ENCODE measurements at places on chromosomes 2 and 18.

- no peak for DNase-seq
These were observed 57.9 kb upstream of the ARHGAP15 start for GRCh38 chr2:143071185-143071876.

- DNase-seq: peak; percentile 47
These were observed 27.0 kb downstream of the IMPA2 start for GRCh38 chr18:12008181-12008767.

- no peak for DNase-seq
These were observed 218 bp downstream of the DGKD start for GRCh38 chr2:233354500-233354924.

GRCh38 chr2:105943977-105944376 is 199.3 kb downstream of the NCK2 start:
- no peak for DNase-seq

GRCh38 chr18:46073474-46074331 is 1.6 kb upstream of the PSTPIP2 start:
- no peak for DNase-seq

DNA sequence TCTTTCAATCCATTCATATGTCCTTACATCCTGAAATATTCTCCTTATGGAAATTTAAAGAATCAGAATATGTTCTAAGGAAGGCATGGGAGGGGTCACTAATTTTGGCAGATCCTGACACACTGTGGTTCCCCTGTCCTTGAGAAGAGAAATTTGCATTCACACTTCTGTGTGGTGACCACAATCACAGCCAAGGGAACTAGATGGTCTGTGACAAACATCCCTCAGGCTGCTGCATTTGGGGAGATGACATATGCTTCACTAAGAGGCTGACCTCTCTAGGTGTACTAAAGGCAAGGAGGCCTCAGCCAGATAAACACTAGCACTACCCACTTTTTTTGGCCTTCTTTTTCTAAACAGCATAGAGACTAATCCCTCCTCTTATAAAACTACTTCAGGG is 129.6 kb downstream of the MREG start:
- DNase-seq: no peak

DNA sequence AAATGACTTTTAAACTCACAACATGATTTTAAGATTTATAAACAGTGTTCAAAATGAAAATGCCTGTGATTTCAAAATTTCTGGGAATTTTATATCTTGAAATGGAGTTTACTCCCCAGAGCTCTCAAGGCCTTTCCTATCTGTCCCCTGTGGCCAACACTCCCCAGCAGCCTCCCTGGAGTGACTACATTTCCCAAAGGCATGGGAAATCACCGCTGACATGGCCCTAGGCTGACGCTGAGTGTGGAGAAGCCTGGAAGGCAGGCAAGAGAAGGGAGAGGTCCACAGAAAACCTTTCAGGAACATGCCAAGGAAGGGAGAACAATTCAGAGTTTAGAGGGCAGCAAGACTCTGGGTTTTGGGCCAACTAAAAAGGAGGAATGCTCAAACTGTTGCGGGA is 20.2 kb upstream of the ZFP36L2 start:
- no peak for DNase-seq

DNA sequence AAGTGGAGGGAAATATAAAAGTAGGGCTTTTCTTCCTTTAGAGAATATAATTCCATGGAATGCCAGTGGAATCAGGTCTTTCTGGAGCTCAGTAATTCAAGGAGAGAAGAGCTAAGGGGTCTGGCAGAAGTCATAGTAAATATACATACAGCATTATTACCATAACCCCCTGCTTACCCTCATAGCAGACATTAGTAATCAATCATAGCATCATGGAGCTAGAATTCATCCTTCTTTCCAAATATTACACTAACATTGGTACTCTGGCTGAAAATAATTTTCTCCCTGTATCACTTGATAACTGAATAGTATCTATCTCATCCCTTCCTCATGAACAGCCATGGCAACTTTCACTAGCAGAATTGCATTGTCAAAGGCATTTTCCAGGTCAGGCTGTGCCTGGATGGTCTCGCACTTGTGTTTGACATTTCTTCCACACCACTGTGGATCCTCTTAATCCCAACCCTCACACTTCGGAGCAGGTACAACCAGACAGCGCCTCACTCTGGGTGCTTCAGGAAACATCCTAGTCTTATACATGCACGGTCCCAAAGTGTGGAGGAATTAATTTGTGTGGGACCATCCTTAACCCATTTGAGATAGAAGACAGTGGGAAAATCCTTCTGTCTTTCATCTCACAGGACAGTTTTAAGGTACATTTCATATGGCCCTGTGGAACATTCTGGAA is 84.2 kb upstream of the SEC11C start:
- DNase-seq: no peak

DNA sequence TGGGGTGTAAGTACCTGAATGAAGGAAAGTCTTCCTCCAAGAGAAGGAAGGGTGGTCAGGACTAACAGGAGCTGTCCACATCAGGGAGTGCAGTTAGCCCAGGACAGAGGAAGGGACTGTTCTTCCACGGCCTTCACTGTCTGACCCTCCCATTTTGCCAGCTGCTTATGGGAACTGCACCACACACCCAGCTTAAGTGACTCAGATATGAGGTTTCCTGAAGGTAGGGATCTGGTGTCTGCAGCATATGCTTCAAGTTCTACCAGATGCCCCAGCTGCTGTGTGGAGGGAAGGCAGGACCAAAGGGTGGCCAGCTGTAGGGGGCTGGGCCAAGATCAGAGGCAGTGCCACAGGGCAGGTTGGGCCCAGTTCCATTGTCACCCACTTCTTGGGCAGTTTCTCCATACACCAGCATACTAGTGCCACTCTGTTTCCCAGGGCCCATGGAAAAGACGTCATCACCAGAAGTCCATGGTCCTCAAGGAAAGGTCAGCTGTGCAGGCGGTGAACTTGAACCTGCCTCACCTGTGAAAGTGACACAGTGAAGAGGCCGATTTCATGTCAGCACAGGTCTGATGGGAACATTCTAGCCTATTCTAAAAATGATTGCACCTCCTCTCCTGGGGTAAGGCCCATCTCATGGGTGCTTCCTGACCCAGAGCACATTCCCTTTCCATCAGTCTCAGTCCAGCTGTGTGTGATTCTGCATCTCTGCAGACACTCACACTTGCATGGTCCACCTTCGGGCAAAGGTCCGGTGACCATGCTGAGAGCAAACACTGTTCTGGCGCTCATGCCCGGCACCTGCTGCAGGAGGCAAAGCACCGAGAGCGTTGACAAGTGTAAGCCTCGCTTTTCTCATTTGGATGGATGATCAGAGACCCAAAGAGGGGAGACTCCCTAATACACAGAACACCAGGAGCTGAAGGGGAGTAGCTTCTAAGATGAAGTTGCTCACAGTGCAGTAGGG is 68.0 kb downstream of the ACAA2 start:
- no peak for DNase-seq
